ENCODE measurements at places on chromosomes 7 and 10.
A peak's percentile ranks its signal among the peaks of the same experiment; 100 is the strongest.

GRCh38 chr7:25093268-25093826 lies 31.7 kb downstream of the CYCS start:
- peak; percentile 78 for DNase-seq

GRCh38 chr7:16447876-16448275 lies 17.7 kb downstream of the SOSTDC1 start:
- DNase-seq: no peak

DNA sequence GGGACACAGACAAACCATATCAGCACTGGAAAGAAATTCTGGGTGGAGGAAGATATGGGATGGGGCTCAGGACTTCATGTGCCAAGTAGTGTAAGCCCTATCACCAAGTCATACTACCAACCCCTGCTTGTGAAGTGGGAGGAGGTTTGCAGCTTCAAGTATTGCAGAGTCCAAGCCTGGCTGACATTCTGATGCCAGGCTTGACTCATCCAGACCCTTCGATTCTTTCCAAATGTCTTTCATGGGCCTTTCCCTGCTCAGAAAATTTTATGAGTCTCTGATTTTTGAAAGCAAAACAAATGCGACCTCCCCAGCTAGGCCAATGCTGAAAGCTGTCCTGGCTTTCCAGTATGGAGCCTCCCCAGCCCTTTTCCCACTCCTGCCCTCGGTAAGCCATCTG lies 45.1 kb upstream of the SMNDC1 start:
- no peak for DNase-seq

- DNase-seq: peak; percentile 20
Observed at GRCh38 chr10:102504179-102504975, 605 bp downstream of the SUFU start.

DNA sequence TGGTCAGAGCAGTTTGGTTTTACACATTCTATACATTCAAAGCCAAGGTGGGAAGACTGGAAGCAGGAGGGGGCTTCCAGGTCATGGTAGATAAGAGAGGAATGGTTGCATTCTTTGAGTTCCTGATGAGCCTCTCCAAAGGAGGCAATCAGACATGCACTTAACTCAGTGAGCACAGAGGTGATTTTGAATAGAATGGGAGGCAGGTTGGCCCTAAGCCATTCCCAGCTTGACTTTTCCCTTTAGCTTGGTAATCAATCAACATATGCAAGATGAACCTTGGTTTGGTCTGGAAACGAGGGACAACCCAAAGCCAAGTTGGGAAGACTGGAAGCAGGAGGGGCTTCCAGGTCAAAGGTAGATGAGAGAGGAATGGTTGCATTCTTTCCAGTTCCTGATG lies 31.4 kb downstream of the TCERG1L start:
- no peak for DNase-seq

- DNase-seq: no peak
Observed at GRCh38 chr10:43078175-43078985, 1.5 kb downstream of the RET start.

- DNase-seq: no peak
Observed at GRCh38 chr10:79273604-79274003, 73.7 kb upstream of the PPIF start.

- no peak for DNase-seq
Observed at GRCh38 chr7:106864298-106865081, 592 bp upstream of the PIK3CG start.

DNA sequence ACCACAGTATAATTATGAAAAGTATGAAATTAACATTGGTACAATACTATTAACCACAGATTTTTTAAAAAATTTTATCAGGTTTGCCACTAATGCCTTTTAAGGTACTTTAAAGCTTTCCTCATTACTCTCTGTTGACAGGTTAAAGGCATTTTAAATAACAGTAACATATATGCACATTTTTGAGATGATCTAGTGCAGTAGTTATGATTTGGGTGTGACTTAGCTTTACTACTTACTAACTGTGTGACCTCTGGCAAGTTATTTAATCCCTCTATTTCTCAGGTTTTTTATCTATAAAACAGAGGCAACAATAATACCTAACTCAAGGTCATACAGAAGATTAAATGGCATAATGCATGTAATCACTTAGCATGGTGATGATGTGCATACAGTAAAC lies 94.8 kb downstream of the NT5C2 start:
- no peak for DNase-seq

- no peak for DNase-seq
Observed at GRCh38 chr10:101052285-101052684, 9.5 kb upstream of the KAZALD1 start.

- no peak for DNase-seq
Observed at GRCh38 chr7:23205909-23206767, 24.3 kb downstream of the NUP42 start.

- DNase-seq: no peak
Observed at GRCh38 chr7:23191022-23191421, 9.2 kb downstream of the NUP42 start.

DNA sequence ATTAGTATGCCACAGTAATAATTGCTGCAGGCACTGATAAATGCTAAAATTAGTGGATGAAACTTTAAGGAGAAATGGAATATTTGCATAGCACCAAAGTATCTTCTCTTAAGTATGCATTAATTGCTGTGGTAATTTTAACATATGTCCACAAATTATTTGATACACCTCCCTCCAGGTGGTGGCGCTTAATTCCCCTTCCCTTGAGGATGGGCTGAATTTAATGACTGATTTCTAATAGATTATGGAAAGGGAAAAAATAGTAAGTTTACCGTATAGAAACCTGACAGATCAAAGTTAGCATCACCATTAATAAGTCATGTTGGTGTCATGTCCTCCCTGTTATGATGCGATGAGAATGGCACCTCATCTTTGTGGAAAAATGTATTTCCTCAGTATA lies 519.2 kb downstream of the TFEC start:
- no peak for DNase-seq

GRCh38 chr7:25313526-25313925 lies 85.2 kb upstream of the NPVF start:
- DNase-seq: no peak

- DNase-seq: no peak
Observed at GRCh38 chr10:124072106-124072505, 21.3 kb downstream of the CHST15 start.

- DNase-seq: no peak
Observed at GRCh38 chr10:32771217-32771616, 186.8 kb downstream of the ITGB1 start.

DNA sequence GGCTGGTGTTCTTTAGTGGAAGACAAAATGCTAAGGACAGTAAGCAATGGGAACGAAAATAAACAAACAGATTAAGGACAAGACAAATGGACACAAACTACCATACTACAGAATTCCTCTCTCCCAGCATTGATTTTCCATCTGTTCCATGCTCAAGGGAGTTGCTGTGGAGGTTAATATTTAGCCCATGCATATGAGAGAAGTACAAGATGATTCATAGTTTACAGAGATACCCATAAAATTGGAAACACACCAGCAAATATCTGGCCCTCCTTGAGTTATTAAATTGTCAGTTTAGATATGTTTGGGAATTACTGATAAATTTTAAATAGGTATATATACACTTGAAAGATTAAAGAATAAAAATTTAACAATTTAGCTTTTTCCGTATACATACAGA lies 69.8 kb downstream of the GLI3 start:
- no peak for DNase-seq

DNA sequence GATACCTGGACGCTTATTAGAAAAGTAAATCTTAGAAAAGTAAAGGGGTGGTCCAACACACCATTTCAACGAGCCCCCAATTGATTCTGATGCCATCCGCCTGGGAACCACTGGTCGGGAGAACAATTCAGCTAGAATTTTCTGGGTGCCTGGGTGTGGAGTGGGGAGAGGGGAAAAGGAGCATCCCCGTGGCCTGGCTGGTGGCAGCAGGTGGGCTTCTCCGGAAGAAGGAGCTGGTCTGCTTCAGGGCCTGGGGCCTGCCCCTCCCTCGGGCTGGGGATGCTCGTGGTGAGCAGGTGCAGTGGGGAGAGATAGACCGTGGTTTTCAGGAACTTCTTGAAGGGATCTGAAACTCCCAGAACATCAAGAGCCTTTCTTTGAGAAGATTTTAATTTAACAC lies 39.9 kb upstream of the DUSP5 start:
- peak; percentile 16 for DNase-seq

DNA sequence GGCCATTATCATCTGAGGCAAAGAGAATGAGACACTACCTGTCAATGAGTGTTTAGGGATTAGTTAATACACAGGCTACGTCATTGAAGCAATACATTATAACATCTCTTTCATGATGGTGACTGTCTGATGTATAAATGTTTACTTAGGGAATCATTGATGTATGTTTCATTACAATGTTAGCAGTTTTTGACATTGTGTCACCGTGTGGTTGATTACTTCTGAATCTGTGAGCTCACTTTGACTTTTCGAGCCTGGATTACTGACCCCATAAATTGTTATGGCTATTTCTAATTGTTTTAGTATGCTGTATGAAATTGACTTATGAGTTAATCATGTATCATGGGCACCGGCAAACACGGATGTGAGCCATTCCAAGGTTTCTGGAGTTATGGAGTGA lies 494.0 kb downstream of the MAGI2 start:
- no peak for DNase-seq

DNA sequence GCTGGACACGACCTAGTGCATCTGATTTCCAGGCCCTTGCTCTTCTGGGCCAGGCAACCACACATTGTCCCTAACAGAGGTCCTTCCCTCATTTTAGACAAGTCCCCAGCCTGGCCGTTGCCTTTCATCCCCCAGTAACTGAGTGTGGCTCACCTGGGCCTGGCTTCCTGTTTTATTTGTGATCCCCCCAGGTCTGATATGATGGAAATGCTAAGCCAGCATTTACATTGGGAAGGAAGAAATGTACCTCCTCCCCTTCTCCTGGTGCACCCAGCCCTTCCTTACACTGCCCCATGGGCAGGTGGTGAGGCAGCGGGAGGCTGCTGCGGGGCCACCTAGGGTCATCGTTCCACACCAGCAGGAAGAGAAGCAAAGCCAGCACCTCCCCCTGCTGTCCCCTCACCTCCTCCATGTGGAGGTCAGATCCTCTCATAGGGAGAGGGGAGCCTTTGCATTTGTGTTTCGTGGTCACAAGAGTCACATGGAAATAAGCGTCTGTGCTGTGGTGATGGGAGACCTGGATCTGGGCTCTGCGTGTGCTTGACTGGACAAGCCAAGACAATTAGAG lies 108.8 kb downstream of the GLRX3 start:
- DNase-seq: no peak

DNA sequence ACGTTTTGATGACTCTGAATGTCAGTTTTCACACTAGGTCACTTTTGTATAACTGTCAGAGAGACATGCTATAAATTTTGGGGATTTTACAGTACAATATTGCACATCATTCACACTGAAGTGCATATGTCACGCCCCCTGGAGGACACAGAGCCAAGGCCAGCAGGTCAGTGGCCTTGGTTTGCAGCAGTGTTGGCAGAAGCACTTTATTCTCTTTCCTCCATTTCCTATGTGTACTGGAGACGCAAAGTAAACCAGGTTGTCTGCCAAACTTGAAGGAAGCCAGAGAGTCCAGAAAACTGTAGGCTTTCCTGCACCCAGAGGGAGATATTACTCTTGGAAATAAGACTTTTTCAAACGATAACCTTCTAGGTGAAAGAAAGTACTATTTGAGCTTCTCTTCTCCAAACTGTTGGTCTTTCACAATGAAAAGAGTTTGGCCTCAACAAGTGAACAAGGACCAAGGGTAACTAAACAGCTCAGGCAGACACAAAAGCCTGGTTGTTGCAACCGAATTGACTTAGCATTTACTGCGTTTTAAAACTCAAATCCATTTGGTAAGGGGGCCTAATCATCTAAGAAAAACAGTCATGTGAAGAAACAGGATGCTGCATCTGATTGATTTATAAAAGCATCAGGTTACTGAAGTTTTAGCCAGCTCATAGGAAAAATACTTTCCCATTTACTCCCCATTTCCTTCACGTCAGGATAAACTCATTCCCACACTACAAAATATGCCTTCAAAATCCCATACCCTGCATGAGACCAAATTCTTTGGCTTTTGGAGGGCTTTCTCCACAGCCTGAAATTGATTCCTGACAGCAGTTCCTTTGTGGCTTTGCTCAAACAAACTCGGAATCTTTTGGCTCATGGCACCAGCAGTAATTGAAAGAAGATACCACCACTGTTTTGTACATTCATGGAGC lies 83.0 kb upstream of the SEC61G start:
- DNase-seq: no peak

DNA sequence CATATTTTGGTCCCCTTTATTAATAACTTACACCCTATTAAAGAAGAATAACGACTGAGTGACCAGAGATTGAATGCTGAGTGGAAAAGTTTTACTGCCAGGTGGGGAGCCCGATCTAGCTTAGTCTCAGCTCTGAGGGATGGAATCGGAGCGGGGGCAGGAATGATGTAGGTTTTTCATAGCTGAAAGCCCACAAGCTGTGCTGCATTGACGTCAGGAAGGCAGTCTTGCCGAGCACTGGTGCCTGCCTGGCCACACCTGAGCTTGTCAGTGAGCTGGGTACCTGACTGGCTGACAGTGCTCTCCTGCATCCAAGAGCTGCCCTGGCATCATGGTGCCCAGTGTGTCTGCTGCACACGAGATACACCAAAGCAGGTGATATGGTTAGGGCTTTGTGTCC lies 34.8 kb downstream of the GRK5 start:
- DNase-seq: no peak

DNA sequence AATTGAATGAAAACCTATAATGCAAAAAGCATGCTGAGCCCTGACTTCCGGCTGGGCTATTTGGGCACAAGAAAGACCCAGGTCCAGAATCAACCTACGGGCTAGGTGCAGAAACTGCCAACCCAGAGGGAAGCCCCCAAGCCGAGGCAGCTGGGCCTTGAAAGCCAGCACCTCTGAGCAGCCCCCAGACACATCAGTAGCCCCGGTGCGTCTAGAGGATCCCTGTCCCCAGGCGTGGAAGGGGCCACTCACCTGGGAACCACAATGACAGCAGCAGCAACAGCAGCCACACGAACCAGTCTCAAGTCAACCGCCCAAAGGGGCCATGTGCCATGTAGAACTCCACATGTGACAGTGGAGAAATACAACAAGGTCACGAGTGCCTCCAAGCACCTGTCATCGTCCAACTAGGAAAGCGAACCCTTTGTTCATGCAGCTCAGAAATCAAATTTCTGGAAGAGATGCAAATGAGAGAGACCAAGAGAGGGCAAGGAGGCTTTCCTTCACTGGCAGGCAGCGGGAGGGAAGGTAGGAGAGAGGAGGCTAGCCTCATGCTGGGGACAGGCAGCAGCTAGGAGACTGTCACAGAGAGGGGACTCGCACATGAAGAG lies 57.5 kb upstream of the CHST15 start:
- DNase-seq: no peak

DNA sequence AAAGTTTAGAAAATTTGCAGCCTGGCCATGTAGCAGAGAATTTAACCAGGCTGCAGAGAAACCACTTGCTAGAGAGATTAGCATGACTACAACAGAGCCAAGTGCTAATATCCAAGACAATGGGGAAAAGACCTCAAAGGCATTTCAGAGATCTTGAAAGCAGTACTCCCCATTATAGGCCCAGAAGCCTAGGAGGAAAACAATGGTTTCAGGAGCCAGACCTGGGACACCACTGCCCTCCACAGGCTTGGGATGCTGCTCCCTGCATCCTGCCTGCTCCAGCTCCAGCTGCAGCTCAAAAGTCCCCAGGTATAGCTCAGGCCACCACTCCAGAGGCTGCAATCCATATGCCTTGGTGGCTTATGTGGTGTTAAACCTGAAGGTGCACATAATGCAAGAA lies 101.5 kb upstream of the TMEM72 start:
- DNase-seq: no peak

- DNase-seq: no peak
Observed at GRCh38 chr7:92622030-92622429, 31.8 kb upstream of the FAM133B start.

Data from memory B cell (primary cell).